ENCODE measurements at places on chromosomes 4 and X.

DNA sequence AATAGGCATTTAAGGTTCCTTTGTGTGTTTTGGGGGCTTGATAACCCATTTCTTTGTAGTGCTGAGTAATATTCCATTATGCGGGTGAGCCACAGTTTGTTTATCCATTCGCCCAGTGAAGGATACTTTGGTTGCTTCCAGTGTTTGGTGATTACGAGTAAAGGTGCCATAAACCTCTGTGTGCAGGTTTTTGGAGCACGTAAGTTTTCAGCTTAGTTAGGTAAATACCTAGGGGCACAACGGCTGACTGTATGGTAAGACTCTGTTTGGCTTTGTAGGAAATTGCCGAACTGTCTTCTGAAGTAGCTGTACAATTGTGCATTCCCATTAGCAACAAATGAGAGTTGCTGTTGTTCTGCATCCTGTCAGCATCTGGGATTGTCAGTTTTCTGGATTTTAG, 3.8 kb upstream of the TBL1X start:
- no peak for DNase-seq

DNA sequence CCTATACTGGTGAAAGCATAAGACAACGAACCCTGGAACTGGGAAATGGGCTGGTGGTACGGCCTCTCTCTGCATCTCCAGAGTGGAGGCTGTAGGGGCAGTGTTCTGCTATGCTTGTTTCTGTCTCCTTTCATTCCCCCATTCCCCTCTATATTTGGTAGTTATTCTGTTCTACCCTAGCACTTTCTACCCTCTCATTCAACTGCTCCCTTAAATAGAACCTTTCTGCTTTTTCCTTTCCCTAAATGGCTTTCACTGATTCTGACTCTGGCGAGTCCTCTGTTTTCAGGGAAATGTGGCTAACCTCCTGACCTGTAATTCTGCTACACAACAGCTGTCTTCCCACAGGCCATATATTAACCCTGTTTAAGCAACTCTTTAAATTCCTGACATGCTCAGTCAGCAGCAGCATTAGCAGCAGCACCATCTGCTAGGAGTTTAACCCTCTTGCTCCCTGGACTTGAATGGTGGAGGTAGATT, 94.2 kb downstream of the CXCL13 start:
- no peak for DNase-seq

GRCh38 chr4:81804849-81805248, 333.1 kb upstream of the RASGEF1B start:
- DNase-seq: no peak

DNA sequence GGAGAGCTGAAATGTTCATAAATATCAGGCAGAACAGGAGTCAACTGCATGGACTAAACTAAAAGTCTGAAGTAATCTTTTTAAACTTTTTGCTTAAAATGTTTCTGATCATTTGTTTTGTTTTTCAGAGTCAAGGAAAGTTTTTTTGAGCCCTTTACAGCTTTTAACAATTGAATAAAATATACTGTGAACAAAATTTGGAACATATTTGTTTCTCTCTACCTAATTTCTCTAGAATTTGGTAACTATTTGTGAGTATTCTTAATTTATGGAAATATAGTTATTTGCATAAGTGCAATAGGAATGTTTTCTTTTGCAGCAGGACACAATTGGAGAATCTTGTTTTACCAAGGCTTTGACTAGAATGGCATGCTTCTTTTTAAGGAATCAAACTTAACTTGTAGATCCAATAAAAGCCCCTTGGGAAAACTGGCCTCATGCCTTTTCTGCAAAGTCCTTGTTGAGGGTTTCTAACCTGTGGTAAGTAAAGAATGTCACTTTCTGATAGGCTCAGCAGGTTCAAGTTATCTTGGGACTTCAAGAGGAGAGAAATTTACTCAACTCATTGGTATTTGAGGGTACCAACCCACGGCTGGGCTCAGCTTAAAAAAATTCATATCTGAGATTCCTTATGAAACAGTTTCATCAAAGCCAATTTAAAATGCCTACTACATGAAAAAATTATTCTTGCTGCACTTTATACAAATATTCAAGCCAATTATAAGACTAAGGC, 91.5 kb downstream of the UPRT start:
- DNase-seq: no peak

- no peak for DNase-seq
Observed at GRCh38 chrX:1592470-1593142, 1.2 kb downstream of the AKAP17A start.

DNA sequence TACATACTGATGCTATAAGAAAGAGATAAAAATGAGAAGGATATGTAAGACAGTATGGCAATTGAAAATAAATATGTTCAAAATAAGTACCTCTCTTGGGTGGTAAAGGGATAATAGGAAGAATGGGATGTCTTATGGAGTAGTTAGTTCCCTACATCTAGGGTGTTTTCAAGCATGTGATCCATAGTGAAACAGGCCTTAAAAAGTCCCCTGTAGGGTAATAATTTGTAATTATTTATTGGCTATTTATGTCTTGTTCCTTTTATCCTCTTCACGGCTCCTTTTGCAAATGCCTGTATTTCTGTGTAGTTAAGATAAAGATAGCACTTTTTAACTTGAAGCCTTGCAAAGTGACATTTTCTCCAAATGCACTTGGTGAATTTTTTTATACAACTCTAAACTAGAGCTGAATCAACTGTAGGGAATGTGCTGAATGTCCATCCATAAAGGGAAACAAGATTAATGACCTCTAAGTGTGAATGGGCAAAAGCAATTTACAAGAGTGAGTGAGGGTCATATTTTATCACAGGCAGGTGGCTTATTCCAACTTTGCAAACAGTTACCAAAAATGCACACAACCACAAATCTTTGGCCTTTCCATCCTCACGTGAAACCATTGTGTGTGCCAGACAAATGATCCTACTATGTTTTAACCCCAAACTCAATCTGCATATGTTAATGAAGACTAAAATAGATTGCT, 299.0 kb downstream of the KCNIP4 start:
- DNase-seq: no peak

DNA sequence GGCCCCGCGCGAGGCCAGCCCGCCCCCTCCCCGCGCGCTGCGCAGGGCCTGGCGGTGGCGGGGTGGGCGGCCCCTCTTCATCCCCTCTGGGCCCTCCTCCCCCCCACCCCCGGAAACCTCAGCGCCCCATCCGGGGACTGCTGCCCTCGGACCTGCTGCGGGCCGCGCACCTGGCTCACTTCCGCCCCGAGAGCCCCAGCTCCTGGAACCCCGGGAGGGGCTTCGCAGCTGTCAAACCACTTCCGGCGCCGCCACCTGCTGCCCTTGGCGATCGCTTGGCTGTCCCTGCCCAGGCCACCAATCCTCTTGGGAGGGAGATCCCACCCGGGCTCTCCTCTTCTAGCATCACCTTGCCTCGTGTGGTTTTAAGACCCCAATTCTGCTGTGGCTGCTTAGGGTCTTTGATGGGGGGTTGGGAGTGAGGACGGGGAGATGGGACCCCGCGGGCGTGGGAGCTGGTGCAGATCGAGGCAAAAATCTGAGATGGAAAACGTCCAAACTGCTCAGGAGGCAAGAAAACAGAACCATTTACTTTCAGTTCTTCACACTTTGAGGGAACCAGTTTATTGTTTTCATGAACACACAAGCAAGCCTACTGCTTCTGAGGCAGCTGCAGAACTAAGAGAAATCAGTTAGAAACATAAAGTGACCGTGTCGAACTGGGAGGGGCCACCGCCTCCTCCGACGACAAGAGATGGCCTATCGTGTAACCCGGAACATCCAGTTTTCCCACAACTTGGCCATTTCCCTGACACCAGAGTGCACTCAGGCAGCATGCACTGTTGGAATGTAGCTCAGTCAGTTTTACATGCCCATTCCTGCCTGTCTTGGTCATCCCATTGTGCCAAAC, 754 bp downstream of the MTMR1 start:
- DNase-seq: peak; percentile 81

Data from prostate gland (tissue), 2 donors.